Activated T-helper 17 cell treated with anti-CD3 and anti-CD28 coated beads, Interleukin-2, amount 50 U/mL, for 72 hours (primary cell): ENCODE measurements at places on chromosomes 5 and 9. TPM values are rescaled to one million over a fixed set of nuclear protein-coding genes. Genes with fewer than 3 reads are reported as not detected.

The NTNG2 gene
- total RNA-seq: 0.82 TPM

The TAS2R1 gene
- not detected for total RNA-seq

The CCL27 gene
- total RNA-seq: 0.78 TPM

The DIPK1B gene
- total RNA-seq: not detected

The DAPK1 gene
- 2.0 TPM for total RNA-seq

The LCN1 gene
- not detected for total RNA-seq

The PAEP gene
- total RNA-seq: not detected
